Urinary bladder (tissue), 4 donors: ENCODE measurements at places on chromosomes 3 and 15.

- DNase-seq = no peak
These were observed 27.6 kb upstream of the C15orf39 start for GRCh38 chr15:75174102-75174501.

DNA sequence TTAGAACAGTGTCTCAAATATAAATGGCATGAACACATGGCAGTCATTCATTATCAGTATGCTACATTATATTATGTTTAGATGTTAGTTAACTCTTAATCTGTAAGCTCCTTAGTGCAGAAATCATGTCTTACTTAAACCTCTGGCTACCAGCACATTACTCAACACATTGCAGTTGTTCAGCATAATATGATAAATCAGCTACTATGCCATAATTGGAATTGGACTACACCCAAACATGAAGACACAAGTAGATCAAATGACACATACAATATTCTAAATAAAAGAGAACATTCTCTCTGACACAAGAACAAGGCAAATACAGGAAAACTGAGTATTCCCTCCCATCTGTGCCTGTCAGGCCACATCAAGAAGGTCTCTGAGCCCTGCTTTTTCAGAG is 116.1 kb downstream of the PCCB start:
- no peak for DNase-seq

DNA sequence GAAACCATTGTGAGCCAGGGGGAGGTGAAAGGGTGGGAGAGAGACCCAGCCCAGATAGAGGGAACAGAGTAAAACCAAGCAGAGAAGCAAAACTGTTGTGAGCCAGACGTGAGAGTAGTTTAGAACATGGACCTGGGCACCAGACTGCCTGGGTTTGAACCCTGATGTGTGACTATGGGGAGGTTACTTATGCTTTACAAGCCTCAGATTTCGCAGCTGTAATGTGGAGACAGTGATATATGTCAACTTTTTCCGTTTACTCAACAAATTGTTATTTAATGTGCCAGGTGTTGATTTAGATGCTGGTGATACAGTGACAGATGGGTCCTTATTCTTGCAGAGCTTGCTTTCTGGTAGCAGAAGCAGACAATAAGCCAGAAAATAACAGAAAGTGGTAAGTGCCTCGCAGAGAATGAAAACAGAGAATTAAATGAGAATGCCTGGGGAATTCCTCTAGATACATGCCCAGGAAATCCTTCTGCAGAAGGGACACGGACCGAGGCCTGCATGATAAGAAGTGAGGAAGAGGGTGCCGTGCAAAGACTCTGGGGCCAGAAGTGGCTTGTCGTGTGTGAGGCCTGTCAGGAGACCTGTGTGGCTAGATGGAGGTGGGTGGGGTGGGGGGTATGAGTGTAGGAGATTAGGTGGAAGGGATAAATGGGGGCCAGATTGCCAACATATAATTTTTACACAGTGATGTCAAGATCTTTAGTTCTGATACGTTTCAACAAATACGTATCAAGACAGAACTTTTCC is 15.0 kb downstream of the KAT2B start:
- no peak for DNase-seq

DNA sequence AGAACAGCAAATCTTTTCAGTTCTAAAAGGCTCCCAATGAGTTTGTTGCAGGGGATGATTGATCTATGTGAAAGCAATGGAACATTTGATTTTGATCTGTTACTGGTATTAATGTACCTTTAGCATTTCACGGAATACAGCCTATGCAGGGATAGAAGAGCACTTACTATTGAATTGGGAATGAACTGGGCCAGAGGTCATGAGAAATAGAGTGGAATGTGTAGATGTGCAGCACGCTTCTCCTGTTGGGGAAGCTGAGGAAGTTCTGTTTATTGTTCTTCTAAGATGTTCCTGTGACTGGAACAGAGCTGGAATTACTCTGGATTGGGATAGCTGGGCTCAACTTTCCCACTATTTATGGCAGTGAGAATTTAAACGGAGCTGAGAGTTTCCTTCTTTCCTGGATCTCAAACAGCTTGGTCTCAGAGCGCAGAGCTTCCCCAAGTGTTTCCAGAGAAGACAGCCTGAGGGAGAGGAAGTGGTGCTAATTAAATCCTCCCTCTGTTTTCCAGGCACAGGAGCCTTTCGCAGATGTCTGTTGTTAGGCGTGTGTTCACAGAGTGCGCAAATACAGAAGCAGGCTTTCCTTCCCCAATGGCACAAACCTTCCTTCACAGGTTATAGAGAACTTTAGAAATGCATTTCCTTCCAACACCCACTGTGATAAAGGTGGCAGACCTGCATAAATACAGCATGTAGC is 32.5 kb downstream of the TPRG1 start:
- no peak for DNase-seq

DNA sequence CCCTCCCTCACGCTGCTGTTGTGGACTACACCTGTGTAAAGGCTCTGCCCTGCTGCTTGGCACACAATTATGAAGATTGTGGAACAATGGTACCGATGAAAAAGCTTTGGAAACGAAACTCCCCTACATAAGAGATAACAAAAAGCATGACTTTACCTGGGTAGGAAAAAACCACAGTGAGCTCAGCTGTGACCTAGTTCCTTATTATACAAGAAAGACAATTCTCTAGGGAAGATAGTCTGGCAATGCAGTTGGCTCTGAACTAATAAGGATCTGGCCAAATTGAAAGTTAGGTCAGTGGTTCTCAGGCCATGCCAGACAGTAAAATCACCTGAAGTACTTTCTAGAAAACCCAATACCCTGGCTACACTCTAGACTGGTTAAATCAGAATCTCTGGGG is 16.1 kb downstream of the CLEC3B start:
- no peak for DNase-seq

DNA sequence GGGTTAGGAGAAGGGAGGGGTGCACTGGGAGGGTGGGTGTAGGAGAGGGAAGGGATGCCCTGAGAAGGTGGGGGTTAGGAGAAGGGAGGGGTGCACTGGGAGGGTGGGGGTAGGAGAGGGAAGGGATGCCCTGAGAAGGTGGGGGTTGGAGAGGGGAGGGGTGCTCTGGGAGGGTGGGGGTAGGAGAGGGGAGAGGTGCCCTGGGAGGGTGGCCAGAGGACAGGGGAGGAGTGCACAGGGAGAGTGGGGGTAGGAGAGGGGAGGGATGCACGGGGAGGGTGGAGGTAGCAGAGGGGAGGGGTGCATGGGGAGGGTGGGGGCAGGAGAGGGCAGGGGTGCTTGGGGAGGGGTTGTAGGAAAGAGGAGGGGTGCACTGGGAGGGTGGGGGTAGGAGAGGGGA is 3.2 kb downstream of the TM4SF19 start:
- DNase-seq = no peak

GRCh38 chr3:42905740-42906069 is 237 bp upstream of the ZNF662 start:
- DNase-seq = no peak

- no peak for DNase-seq
These were observed 1.3 kb downstream of the ST3GAL6 start for GRCh38 chr3:98764472-98764884.

DNA sequence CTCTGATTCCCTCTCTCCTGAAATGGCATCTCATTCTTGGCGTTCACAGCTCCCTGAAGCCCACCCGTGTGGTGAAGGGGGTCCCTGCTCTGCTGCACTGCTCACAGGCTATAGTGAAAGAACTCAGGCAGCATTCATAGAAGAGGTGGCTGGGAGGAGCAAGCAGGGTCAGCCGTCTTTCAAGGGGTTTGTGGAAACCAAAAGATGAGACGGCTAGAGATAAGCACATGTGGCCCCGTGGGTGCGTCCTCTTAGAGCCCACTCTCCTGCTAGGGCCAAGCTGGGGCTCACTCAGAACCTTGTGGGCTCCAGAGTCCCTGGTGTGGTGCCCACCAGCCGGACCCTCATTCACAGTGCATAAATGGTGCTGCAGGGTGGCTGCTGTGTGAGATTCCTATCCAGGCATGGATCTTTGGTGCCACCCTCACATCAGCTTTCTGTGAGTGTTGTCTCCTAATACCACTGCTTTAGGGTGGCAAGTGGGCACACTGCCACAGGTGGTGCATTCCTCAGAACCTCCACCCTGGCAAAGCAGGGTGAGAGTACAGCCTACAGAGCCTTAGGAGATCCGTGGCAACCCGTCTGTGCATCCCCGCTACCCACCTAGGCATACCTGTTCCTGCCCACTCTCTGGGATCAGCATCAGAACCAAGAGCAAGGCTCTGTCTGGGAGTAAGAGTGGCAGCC is 11.2 kb upstream of the SEMA4B start:
- DNase-seq = no peak

GRCh38 chr15:23566071-23566554 is 639 bp downstream of the MKRN3 start:
- DNase-seq = no peak

- no peak for DNase-seq
These were observed 70.5 kb downstream of the PYDC2 start for GRCh38 chr3:191531434-191531972.

- no peak for DNase-seq
These were observed 7.2 kb upstream of the STAC start for GRCh38 chr3:36373084-36373483.

- DNase-seq = no peak
These were observed 85.0 kb upstream of the UBP1 start for GRCh38 chr3:33525232-33525631.

DNA sequence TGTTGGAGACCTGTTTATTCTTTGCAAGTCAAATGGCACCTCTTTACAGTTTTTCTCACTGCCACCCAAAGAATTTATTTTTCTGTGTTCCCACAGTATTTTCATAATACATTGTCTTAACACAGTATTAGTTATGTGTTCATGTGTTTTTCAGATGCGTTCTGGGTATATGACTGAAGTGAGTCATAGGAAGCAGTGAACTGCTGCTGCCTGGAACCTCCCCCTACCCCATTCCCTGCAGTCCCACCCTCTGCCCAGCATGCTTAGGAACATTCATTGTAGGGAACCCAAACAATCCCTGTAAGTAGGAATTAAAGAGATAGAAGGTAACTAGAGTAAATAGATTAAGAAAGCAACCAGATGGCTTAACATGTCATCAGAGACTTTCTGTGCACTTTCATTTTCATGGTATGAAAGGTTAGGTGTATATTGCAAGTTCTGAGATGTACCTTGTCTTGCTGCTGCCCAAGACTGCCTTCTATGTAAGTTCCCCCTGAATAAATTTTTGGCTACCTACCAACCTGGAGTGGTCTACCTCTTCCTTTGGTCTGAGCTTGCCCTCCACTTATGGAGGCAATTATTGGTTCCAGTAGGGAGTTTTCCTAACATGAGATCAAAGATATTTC is 21.9 kb upstream of the SQOR start:
- DNase-seq = no peak

DNA sequence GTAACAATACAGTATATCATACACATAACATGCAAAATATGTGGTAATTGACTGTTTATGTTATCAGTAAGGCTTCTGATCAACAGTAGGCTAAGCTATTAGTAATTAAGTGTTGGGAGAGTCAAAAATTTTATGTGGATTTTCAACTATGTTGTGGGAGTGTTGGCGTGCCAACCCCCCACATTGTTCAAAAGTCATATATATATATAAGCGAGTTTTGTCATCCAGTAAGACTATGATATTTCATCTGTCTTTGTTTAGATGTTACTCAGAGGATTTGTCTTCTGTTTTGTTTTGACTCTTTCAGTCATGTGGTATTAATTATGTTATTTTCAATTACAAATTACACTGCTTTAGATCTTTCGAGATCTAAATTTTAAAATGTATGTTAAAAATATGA is 51.0 kb upstream of the RAP2B start:
- no peak for DNase-seq

DNA sequence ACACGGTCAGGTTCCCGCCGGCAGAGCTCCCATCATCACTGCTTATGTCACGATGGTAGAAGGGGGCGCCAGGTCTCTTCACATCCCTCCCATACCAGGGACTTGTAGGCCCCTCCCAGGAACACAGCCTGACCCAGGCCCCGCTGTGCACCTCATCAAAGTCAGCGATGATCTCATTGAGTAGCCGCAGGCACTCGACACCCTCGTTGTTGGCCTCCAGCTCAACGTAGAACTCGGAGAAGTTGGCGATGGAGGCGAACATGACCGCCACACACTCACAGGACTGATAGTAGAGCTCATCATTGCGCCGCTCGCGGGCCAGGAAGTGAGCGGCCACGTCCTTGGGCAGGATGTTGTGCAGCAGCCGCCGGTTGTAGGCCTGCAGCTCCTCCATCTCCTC is 89.2 kb downstream of the SEC22A start:
- no peak for DNase-seq

- no peak for DNase-seq
These were observed 55.8 kb downstream of the SEMA6D start for GRCh38 chr15:47773143-47773542.

DNA sequence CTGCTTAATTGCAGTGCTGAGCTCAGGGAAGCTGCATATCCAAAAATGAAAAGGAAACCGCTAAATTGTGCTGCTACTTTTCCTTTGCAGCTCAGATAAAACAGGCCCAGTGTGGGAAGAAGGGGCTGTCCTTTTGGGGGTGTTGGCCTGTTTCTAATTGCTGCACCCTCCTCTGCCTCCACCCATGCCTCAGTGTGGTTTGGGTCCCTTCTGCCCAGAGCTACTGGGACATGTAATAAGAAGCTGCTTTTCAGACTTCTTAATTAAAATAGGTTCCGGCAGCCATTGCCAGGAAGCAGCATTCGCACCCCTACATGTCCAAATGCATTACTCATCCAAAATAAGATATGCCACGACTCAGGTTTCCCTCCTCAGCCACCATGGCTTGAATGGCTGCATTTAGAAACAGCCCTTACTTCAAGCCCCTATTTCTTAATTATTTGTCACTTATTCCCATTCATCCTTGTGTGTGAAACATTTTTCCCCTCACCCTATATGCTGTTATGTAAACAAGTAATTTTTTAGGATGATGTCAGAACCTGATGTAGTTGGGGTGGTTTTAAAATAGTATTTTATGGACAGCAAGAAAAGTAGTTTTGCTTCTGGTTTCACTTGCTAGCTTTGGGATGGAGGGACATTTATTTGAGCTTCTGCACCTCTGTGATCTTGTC is 235.9 kb upstream of the CTDSPL start:
- DNase-seq = no peak

GRCh38 chr3:11953350-11953749 is 50.8 kb upstream of the SYN2 start:
- no peak for DNase-seq

DNA sequence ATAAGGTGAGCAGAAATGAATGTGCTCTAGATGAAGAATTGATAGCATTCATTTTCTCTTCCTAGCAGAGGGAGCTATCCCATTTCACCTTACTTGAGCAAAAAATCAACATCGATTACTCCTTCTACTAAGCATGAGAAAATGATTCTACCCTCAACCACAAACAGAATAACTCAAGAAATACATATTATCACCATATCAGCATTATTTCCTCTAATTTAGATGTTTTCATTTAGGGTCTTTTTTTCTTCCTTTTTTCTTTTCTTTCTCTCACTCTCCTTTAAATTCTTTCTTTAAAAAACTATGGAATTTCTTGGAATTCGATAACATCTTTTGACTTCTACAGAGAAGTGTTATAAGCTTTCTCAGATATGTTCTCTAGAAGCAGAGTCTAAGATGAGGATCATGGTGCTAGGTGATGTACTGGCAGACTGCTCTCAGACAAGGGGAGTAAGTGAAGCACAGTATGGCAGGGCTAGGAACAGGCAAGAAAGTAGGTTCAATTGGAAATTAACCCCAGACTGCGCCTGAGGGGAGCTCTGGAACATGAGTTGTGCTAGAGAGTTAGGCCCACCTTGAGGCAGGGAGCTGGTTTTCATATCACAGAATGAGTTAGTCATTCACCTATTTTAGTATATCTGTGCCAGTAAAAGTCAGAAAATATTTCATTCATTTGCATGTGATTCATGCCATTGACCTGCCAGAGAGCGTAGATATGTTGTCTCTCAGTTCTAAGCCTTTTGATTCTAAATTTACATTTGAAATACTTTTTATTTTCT is 279.2 kb upstream of the KCNH8 start:
- no peak for DNase-seq
